ENCODE measurements at places on chromosomes 3 and 15.

DNA sequence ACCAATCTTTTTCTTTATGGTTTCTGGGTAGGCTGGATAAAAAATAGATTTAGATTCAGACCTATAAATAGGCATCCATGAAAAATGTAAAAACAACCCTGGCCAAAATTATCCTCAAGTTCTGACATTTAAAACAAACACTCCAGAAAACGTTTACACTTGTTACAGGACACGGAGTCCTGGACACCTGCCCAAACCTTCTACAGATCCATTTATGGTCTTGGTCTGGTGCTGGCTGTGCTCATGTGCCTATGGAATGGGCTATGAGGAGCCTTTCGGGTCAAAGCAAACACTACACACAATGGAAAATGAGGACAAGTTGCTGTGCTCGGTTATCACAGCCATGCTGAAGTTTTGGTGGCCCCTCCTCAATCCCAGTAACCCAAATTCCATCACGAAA, 108.1 kb downstream of the PDZRN3 start:
- peak; percentile 69 for DNase-seq

- DNase-seq = no peak
These were observed 563.8 kb upstream of the ROBO1 start for GRCh38 chr3:80331494-80332170.

GRCh38 chr3:29926378-29926777, 645.5 kb downstream of the RBMS3 start:
- DNase-seq = no peak

- no peak for DNase-seq
These were observed 42.0 kb downstream of the SEMA5B start for GRCh38 chr3:122985539-122985938.

DNA sequence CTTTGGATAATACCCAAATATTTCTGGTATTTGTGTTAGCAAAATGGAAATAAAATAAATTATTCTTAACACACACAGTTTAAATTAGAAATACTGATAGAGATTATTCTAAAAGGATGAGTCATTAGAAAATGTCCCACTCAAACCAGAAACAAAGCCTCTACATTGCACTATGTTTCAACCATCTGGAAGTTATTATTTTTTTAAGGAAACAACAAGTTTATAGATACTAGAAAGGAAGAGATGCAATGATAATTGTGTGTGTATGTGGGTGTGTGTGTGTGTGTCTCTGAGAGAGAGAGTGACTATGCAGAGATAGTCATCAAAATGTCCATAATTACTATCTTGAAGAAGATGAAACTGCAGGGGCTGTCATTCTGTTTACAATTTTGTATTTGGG, 1340.5 kb downstream of the ROBO1 start:
- no peak for DNase-seq

- DNase-seq = no peak
These were observed 147.5 kb upstream of the THBS1 start for GRCh38 chr15:39433376-39433775.

DNA sequence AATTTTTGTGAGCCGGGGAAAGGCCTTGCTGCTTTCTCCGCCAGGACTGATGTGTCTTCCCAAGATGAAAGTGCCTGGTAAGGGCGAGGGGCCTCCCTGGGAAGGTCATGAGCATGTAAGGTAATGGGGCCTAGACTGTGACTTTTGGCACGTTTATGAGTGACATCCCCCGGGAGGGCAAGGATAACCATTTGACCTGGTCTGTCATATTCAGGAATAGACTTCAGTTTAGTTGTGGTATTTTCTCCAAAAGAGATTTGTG, 631 bp upstream of the CNBP start:
- DNase-seq = no peak

GRCh38 chr3:9666704-9667445, 17.6 kb downstream of the MTMR14 start:
- no peak for DNase-seq

DNA sequence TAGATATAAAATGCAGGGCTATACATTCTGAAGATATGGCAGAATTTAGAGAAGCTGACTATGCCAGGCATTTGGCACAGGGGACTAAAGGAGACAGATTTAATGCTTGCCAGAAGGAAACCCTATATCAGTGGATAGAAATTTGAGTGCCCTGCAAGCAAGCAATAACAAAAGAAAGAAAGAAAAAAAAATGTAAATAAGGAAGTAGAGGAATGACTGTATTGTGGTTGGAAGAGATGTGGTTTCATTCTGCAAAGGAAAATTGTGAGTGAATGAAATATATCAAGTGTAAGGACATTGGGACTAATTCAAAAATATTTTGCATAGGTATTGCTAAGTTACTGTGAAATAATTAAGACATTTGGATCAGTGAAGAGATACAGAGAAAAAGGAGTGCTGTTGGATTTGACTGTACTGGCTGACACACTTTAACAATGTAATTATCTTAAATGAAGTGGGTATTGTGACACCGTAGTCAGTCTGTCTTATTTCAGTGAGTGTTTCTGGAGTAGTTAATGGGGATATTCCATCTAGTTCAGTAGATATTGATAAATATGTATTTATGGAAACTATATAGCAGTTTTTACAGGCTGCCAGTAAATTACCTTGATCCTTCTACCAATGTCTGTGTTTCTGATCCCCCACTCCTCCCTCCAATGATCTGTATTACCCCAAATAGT, 418.2 kb downstream of the CNTN4 start:
- no peak for DNase-seq

- peak; percentile 58 for DNase-seq
These were observed 20.9 kb downstream of the CD276 start for GRCh38 chr15:73704869-73705645.

DNA sequence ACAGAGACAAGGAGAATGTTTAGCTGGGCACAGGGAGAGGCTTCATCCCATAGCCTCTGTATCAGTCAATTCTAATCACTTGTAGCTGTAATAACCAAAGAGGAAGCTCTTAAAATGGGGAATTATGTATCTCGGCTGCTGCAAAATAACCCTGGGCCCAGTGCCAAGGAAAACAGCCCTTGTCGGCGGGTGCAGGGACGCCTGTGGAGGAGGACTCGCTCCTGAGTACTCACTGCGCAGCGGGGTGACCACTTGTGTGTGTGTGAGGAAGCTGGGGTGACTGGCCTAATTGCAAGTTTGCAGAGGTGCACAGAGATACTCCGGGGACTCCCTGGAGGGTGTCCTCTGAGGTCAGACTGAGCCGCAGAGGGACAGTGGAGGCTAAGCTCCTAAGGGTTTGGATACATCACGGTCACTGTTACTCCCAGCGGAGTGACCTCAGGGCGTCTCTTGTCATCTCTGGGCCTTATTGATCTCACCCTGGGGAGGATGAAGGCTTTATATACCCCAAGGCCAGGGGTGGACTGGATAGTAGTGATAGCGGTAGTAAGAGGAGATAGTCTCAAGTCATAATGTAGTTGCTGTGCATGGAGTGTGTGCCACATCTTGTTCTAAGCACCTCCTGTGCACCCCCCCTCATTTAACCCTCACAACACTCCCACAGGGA, 37.2 kb downstream of the SLC6A6 start:
- DNase-seq = peak; percentile 59

GRCh38 chr3:32002561-32003368, 21.2 kb downstream of the ZNF860 start:
- DNase-seq = no peak

GRCh38 chr3:118412503-118412902, 622.1 kb downstream of the IGSF11 start:
- no peak for DNase-seq

DNA sequence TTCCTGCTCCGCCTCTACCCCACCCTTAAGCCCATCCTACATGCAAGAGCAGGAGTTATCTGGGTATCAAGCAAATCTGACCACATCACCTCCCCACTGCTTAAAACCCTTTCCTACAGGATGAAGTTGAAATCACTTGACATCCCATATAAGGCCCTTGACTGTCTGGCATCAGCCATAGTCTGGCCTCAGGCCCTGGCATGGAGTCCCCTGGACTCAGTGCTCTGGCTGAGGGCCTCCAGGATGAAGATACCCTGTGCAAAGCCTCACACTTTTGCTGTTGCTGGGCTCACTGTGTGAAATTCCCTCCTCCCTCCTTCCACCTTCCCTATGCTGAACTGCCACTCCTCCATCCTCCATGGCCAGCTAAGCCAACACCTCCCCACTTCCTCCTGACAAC, 65.2 kb upstream of the GLCE start:
- no peak for DNase-seq

GRCh38 chr3:117531078-117531767, 821.6 kb downstream of the TUSC7 start:
- no peak for DNase-seq

DNA sequence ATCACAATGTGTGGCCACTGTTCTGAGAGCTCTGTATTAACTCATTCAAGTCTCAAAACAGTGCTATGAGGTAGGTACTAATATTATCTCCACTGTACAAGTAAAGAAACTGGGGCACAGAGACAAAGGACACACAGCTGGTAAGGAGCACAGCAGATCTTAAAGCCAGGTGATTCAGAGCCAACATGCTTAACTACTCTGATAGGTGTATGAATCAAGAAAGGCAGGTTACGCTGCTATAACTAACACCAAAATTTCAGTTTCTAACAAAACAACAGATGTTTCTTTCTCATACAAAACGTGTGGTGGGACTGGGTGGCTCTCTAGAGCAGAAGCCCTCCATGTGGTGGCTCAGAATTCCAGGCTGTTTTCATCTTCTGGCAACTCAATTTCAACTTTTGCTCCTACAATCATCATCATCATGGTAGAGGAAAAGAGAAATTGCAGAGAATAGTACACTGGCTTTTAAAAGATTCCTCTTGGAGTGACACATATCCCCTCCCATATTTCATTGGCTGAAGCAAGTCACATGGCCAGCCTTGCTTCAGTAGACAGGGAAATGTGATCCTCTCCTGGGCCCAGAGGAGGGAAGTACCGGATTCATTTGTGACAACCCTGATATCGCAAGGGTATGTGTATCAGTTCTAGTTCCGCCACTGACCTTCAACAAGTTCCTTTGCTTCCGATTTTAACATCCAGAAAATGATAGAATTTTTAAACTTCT, 126.2 kb upstream of the PTX3 start:
- DNase-seq = no peak

GRCh38 chr15:70253461-70254156, 155.9 kb upstream of the TLE3 start:
- DNase-seq = no peak

- no peak for DNase-seq
These were observed 160.9 kb downstream of the SLCO3A1 start for GRCh38 chr15:92014281-92015030.

DNA sequence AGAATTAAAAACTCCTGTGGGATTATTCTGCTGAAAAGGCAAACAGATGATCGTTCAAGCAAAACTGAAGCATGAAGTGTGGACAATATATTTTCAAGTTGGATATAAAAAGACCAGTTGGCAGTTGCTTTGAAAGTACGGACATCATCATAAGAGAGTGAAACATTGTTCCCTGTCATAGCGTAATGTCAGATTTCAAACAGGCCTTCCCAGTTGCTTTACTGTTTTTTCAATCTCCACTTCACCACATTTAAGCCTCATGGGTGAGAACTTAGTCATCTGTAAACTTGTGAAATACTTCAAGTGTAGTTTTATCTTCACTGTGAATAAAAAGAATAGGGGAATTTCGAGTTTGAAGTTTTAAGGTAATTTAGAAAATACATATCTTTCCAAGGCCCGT, 435.1 kb upstream of the CNTN3 start:
- DNase-seq = no peak

- DNase-seq = peak; percentile 71
These were observed 29.7 kb downstream of the PLXND1 start for GRCh38 chr3:129576514-129577352.

DNA sequence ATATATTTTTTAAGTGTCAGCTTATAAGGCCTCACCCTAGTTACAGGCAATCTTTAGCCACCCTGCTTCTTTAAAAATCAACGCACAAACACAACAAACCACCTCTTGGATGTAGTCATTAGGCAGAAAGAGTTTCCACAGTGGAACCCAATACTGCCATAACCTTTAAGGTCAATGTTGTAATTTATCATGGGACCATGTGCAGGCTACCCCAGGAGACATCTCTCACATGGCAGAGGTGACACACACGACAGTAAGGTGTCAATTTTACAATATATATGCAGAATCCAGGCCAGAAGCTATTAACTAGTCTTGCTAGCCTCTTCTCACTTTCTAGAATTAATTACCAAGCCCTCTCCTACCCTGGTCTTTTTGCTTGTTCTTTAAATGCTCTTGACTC, 336.5 kb downstream of the MAGI1 start:
- no peak for DNase-seq

GRCh38 chr15:38859574-38859973, 295.0 kb upstream of the RASGRP1 start:
- DNase-seq = no peak

- no peak for DNase-seq
These were observed 27.2 kb upstream of the TNFSF10 start for GRCh38 chr3:172550347-172550943.

DNA sequence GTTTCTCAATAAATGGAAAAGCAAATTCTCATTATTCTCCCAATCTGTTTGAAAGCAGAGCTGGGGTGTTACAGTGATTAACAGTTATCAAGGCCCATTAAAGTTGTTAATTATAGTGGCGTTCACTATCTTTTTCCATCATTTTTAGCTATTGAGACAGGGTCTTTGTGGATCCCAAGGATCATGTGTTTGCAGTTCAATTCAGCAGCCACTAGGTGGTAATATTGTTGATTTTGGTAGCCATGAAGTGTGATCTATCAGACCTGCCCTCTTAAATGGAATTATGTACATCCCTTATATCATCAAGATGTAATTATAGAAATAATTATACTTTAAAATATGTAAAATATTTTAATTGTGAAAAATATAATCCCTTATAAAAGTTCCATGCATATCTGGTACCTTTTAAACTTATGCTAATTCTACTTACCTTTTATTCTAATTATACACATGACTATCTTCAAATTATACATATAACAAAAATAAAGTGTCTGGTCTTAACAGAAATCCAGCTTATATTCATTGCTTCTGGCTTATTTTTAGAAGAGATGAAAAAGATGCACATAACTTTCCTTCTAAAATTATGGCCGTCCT, 126.4 kb downstream of the GREM1 start:
- DNase-seq = no peak

GRCh38 chr3:89372456-89372855, 265.0 kb downstream of the EPHA3 start:
- no peak for DNase-seq

GRCh38 chr15:46713045-46713444, 1004.3 kb upstream of the SEMA6D start:
- DNase-seq = no peak

DNA sequence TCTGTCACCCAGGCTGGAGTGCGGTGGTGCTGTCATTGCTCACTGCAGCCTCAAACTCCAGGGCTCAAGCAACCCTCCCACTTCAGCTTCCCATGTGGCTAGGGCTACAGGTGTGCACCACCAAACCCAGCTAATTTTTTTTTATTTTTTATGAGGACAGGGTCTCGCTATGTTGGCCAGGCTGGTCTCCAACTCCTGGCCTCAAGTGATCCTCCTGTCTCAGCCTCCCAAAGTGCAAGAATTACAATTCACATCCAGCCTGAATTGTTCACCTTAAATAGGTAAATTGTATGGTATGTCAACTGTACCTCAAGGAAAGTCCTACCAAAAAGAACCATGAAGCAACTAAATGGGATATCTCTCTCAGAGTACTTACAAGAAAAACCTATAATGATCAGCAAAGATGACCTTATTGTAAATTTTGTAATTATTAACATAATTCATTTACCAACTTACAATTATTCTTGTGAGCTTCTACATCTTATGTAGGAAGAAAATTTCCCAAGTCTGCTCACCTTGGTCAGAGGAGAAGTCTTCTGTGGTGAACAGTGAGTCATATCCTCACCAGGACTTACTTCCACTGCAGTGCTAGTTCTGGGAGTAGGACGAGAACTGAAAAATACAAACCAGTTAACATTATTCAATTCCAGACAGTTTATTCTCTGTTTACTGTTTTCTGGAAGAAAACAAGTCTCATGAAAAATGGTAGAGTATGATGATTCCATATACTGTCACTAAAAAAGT, 54.4 kb downstream of the ULK4 start:
- DNase-seq = no peak

Data from body of pancreas (tissue), 4 donors.